Spinal cord (tissue), 10 donors: ENCODE measurements at places on chromosomes 2 and 18. TPM values are rescaled to one million over a fixed set of nuclear protein-coding genes. Genes with fewer than 3 reads are reported as not detected.

DNA sequence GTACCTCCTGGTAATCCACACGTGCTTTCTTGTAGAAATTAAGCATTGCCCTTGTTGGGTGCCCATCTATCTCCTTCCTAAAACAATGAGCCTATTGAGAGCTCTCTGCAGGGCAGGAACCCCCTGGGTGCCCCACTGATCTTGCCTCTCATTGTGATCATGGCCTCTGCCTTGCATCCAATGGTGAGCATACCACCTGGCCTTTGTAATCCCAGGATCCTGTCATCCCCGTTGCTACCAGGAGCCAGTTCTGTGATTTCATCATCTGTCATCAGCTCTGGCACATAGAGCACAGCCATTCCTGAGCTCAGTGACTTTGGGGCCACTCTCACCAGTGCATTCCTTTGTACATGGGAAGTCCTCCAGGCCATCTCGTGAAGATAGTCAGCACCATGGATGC, 381.0 kb upstream of the ID2 start:
- no peak for DNase-seq

GRCh38 chr2:134257509-134257908, 3.6 kb downstream of the MGAT5 start:
- DNase-seq = no peak

DNA sequence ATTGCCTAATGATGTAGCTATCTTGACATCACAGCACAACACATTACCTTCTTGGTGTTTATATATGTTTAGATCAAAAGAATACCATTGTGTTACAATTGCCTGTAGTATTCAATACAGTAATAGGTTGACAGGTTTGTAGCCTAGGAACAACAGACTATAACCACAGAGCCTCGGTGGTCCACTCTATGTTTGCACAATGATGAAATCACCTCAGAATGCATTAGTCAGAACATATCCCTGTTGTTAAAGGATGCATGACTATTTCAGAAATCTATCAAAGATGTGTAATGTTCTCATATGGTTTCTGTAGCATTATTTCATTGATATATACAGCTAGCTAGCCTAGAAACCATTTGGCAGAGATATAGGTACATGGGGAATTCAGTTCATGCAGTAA, 8.9 kb downstream of the METTL5 start:
- no peak for DNase-seq

ELOA2 gene
- total RNA-seq = not detected

DUSP19 gene
- 5.7 TPM for total RNA-seq

DNA sequence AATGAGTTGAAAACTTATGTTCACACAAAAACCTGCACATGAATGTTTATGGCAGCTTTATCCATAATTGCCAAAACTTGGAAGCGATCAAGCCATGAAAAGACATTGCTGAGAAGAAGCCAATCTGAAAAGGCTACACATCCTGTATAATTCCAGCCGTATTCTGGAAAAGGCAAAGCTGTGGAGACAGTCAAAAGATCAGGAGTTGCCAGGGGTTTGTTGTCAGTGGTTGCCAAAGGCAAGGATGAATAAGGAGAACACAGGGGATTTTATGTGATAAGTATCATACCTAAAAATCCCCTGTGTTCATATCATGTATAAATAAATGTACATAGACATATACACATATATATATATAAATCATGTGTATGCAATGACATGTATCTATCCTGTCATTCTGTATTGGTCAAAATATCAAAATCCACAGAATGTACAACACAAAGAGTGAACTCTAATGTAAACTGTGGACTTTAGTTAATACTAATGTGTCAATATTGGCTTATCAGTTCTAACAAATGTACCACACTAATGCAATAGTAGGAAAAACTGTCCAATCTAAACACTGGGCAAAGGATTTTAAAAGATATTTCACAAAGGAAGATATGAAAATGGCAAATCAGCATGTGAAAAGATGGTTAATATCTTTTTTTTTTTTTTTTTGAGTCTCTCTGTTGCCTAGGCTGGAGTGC, 75.8 kb downstream of the PTRHD1 start:
- no peak for DNase-seq

MXD1 gene
- total RNA-seq = 27.2 TPM

TMEM17 gene
- total RNA-seq = 8.7 TPM

DNA sequence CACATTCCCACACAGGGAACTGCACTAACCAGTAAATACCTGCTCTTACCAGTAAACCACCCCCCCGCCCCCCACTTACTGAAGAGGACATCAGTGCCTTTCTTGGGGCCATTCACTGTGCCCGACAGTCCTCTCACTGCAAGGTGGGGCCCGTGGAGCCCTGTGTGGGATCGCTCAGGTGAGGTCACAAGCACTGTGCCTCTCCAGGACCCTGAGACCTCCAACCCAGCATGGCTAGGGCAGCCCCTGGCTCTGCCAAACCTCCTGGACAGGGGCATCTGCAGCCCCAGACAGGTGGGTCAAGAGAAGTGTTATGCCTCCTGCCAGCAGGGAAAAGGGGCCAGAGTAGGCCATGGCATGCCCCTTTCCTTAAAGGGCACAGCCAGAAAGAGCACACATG, 6.7 kb upstream of the NEURL3 start:
- DNase-seq = no peak

- no peak for DNase-seq
Observed at GRCh38 chr18:59707306-59707705, 10.1 kb upstream of the CCBE1 start.

DNA sequence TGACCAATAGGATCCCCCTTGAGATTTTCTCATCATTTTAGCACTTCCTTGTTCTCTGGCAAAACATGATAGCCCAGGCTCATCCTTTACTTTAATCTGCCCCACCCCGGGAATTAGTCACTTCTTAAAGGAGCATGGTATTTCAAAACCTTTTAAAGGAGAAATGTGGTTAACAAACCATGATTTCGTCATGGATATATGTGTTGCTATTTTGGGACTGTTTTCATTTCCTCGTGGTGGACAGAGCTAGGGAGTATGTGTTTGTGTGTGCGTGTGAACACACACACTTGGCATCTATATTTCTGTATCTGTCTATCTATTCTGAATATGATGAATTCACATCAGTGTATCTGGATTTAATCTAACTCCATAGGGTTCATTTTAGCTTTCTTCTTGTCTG, 128.1 kb downstream of the BIRC6 start:
- DNase-seq = no peak

- DNase-seq = no peak
Observed at GRCh38 chr2:11775384-11775783, 29.0 kb downstream of the LPIN1 start.

- no peak for DNase-seq
Observed at GRCh38 chr2:175877845-175878544, 124.1 kb downstream of the LNPK start.

GRCh38 chr18:59659508-59660170, 37.6 kb downstream of the CCBE1 start:
- no peak for DNase-seq

HOXD10 gene
- total RNA-seq = not detected

- DNase-seq = peak; percentile 47
Observed at GRCh38 chr2:29010946-29011345, 29.8 kb downstream of the TOGARAM2 start.

DNA sequence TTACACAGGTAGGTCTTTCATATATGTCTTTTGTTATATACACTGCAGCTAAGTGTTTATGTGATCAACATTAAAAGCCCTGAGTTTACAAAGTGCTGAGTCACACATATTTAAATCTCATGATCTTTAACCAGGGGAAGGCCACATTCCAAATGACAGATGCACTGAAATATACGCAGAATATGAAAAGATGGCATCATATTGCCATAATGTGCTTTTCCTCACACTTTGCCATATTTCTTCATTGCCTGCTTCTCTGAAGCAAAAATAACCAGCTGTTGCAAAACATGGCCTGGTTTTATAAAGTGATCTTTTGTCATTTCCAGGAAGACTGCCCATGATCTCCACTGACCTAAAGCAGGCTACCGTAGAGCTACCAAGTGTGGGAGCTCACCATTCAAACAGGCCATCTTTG, 93.5 kb upstream of the MAPRE2 start:
- peak; percentile 11 for DNase-seq
